ENCODE measurements at places on chromosomes 3 and 15. TPM values are rescaled to one million over a fixed set of nuclear protein-coding genes. Genes with fewer than 3 reads are reported as not detected.

Gene KNL1
- 35.3 TPM for total RNA-seq

GRCh38 chr3:15581471-15582394, 19.6 kb downstream of the HACL1 start:
- peaks cover 3% of the 10 kb centered on the region for H3K36me3 ChIP-seq
- no peak overlapping the region for H3K4me3 ChIP-seq
- H3K27me3 ChIP-seq = no peaks in the 10 kb centered on the region
- H3K4me1 ChIP-seq = no peaks in the 10 kb centered on the region

Gene AGBL1
- total RNA-seq = 0.05 TPM

DNA sequence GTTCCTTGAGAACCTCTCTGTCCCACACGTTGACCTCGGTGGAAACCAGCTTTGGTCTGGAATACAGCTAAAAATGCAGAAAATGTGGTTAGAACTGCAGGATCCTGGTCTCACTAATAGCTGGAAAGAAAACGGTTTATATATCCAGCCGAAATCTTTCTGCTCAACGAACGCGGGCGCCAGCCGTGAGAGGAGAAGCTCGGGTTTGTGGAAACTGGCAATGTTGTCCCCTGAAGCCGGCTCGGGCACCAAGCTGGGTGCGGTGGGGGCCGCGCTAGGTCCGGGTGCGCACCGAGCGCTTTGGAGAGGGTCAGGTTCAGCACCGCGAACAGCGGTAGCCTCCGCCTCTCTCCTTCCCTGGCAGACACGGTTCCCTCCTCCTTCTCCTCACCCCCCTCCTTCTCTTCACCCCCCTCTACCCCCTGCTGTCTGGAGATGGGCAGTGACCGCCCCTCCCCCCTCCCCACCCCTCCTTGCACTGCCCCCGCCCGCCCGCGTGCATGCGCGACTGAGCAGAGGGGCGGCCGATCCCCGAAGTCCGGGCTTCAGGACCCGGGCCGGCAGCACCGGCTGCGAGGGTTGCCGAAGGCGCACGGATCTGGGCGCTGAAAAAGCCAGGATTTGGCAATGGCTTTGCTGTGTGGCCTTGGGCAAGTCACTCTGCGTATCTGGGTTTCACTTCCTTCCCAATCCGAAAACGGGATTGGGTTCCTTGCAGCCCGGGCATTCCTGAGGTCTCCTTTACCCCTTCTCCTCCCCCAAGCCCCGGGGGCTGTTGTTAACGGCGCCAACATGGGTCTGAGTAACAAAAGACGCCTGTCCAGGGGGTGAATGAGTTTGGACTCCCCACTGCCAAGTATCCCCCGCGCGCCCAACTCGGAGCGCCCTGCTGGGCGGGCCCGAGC, at the start of gene SKOR1:
Gene SKOR1 (plus strand): TSS at position 534 of the 905 bp plus-strand sequence. CDS start 94 bp downstream, at position 628.
- peaks cover 32% of the 10 kb centered on the region for H3K4me1 ChIP-seq
- H3K4me3 ChIP-seq = peak within 1 kb of the TSS; percentile 71
- DNase-seq = no peak
- no peaks in the 10 kb centered on the region for H3K36me3 ChIP-seq

Gene ANKRD34C
- total RNA-seq = not detected
